ENCODE measurements at places on chromosomes 11 and 22.

GRCh38 chr11:131759140-131759539, 388.7 kb downstream of the NTM start:
- DNase-seq: no peak

DNA sequence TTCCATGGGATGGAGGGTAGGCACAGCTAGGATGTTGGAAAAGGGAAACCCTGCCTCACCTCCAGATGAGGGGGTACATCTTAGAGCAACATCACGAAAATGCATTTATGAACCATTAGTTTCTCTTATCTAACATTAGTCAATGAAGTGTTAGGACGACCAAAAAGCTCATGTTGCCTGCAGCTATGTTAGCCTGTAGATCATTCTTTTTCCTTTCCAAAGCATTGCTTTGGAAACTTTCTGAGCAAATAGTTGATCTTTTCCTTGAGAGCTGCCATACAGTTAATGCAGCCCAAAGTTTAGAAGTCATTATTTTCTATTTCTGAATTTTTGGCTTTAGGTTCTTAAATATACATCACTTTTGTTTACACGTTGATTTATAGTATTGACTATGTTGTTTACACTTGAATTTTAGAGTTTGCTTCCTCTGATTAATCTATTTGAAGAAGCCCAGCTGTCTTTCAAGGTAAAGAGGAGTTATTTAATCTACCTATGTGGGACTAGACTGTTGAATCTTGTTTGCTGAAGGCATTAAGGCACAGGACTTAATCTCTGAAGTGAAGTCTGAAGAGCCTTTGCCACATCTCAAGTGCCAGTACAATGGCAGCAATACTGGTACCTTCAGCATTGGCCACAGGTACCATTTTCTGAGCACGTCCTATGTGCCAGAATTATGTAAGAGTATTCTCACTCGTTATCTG, 11.0 kb downstream of the POU2AF3 start:
- DNase-seq: no peak

GRCh38 chr22:46233231-46233630, 16.9 kb downstream of the CDPF1 start:
- no peak for DNase-seq

DNA sequence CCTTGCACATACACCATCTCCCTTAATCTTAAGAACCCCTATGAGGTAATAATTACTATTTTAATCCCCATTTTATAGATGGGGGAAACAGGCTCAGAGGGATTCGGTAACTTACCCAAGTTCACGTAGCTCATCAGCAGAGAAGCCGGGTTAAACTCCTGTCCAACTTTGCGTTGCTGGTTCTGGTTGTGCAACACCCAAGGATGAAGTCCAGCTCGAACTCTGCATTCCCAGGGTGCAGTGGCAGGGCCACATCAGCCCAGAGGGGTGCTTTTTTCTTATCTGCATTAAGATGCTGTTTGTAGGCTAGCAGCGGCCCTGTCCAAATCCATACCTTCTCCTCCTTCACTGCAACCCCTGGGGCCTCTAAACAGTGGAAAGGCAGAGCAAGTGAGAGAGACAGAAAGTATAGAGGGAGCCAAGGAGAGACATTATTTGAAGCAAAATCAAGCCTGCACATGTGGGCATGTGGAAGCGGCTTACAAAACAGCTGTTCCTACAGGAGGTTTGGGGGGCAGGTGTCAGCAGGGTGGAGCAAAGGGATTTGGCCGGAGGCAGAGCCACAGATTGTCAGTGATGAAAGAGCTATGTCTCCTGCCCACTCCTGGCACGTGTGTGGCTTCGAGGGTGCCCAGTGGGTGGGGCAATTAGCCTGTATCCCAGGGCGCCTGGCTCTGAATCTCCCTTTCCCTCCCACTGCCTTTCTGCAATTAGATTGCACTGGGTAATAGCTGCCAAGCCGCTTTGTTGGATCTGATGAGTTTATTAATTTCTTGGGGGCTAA, 129.5 kb upstream of the TBCEL start:
- no peak for DNase-seq

GRCh38 chr11:84788220-84788619, 838.9 kb downstream of the DLG2 start:
- DNase-seq: no peak
